ENCODE measurements at places on chromosomes 7 and 10. TPM values are rescaled to one million over a fixed set of nuclear protein-coding genes. Genes with fewer than 3 reads are reported as not detected.

UNCX gene
- total RNA-seq, result not detected

CTTNBP2 gene
- total RNA-seq, result 6.2 TPM

SLC26A3 gene
- total RNA-seq, result not detected

ADAM8 gene
- total RNA-seq, result 0.81 TPM

PDCD11 gene
- 31.9 TPM for total RNA-seq

ATG9B gene
- under 0.01 TPM for total RNA-seq

TMEM130 gene
- total RNA-seq, result 1.0 TPM

KLF6 gene
- 63.8 TPM for total RNA-seq

PITX3 gene
- total RNA-seq, result 1.8 TPM

FFAR4 gene
- not detected for total RNA-seq

GPR85 gene
- 0.63 TPM for total RNA-seq

CCSER2 gene
- 12.7 TPM for total RNA-seq

HYAL4 gene
- total RNA-seq, result not detected

SPDYE2 gene
- total RNA-seq, result not detected

Data from mesangial cell (primary cell).